ENCODE measurements at places on chromosomes 5 and 9.

- no peak for DNase-seq
Observed at GRCh38 chr5:50699737-50700136, 33.3 kb downstream of the PARP8 start.

DNA sequence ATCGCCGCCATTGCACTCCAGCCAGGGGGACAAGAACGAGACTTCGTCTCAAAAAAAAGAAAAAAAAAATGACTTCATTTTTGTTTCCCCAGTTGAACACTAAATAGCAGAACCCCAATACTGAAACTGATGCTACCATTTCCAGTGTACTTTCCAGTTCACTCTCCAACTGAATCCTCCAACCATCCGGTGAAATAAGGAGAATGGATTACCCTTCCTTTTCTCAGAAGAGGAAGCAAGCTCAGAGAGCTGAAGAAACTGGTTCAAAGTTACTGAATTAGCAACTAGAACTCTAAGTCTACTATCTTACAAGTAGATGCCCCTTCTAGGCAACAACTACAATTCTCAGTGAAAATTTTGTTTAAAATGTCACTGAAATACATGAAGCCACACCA is 3.9 kb downstream of the FAM13B start:
- no peak for DNase-seq

DNA sequence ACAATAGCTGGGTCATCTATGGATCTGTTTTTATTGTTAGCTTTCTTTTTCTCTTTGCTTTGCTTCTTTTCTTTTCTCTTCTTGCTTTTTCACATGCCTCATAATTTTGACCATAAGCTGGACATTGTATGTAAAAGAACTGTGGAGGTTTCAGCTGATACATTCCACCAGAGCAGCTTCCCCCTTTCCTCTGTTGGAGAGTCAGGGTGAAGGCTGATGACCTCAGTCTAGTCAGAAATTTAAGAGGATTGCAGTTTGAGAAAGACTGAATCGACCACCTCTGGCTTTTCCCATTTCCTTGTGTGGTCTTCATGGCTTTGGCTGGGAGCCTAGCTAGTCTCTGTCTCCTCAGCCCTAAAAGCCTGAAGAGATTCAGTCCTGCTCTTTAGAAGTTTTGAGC is 42.0 kb downstream of the KCNIP1 start:
- no peak for DNase-seq

- DNase-seq = no peak
Observed at GRCh38 chr5:72308853-72309191, 11.2 kb downstream of the MRPS27 start.

GRCh38 chr9:129560881-129561306 is 60.0 kb downstream of the C9orf50 start:
- DNase-seq = no peak

DNA sequence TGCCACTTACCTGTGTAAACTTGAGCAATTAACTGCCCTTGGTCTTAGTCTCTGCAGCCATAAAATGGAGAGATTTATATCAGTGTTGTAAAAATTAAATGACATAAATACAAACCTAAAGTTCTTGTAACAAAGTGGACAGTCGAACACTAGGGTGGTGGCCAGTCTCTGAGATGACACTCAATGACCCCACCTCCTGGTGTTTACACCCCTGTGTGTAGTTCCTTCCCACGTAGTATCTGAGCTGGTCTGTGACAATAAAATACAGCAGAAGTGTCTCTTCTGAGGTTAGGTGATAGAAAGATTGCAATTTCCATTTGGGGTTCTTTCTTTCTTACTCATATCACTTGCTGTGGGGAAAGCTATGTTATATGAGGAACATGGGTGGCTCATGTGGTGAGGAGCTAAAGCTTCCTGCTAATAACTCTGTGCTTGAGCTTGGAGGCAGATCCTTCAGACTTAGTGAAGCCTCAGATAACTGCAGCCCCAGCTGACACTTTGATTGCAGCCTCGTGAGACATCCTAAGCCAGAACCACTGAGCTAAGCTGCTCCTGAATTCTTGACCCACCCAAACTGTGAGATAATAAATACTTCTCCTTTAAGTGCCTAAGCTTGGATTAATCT is 173.4 kb upstream of the CHD1 start:
- DNase-seq = no peak

GRCh38 chr5:523441-524222 is 617 bp downstream of the SLC9A3 start:
- DNase-seq = no peak

DNA sequence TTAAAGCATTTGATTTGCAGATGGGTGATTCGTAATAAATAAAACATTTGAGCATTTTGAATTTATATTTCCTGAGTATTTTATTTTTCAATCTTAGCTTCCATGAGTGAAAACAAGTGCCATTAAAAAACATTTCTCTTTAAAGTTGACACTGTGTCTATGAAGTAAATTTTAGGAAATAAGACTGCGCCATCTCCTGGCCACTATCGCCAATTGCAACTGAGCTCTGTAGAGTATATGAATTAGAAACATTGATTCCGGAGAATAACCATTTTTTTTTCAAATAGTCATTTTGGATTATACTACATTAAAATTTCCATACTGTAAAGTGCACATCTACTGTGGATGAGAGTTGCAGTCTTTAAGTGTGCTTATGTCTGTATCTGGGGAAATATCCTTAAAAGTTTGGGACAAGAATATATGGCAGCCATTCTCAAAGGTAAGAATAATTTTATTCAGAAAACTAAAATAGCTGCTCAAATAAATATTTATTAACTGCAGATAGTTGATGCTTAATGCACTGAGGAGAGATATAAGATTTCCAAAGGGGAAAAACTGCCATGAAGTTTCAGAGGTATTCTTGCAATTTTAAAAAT is 5.9 kb downstream of the DMRTA1 start:
- no peak for DNase-seq

All from activated naive CD8-positive, alpha-beta T cell treated with anti-CD3 and anti-CD28 coated beads, Interleukin-2, amount 50 U/mL, for 16 hours (primary cell).